WTC11 (cell line): ENCODE measurements at places on chromosomes 1 and 21. TPM values are rescaled to one million over a fixed set of nuclear protein-coding genes. Genes with fewer than 3 reads are reported as not detected.
A peak's percentile ranks its signal among the peaks of the same experiment; 100 is the strongest.

The RBM34 gene
- total RNA-seq = 97.4 to 112 TPM (median 104 TPM) in 3 replicates

The S100A9 gene
- total RNA-seq = 0.33 to 0.37 TPM in 2 of 3 replicates, not detected in the other

The SPRR5 gene
- total RNA-seq = not detected in 3 replicates

GRCh38 chr1:102219463-102219862 lies 222.7 kb upstream of the OLFM3 start:
- DNase-seq = no peak

- no peak for DNase-seq
These were observed 1.0 kb upstream of the PRDM15 start for GRCh38 chr21:41880153-41880552.

GRCh38 chr1:184860985-184861754 lies 106.5 kb upstream of the EDEM3 start:
- no peak for DNase-seq

GRCh38 chr1:240201931-240202330 lies 110.2 kb downstream of the FMN2 start:
- DNase-seq = no peak

The USH2A gene
- 0.07 to 0.37 TPM (median 0.32 TPM) in 3 replicates for total RNA-seq

The MCOLN2 gene
- 3.8 to 5.4 TPM (median 4.8 TPM) in 3 replicates for total RNA-seq

The HTR6 gene
- 0.71 to 1.2 TPM (median 0.90 TPM) in 3 replicates for total RNA-seq

The MROH9 gene
- not detected in 3 replicates for total RNA-seq

The NUF2 gene
- total RNA-seq = 25.9 to 32.9 TPM (median 26.1 TPM) in 3 replicates

- no peak for DNase-seq
These were observed 15.2 kb downstream of the RIPK4 start for GRCh38 chr21:41751611-41752011.

- DNase-seq = no peak
These were observed 16.6 kb upstream of the DISP3 start for GRCh38 chr1:11462224-11462923.

DNA sequence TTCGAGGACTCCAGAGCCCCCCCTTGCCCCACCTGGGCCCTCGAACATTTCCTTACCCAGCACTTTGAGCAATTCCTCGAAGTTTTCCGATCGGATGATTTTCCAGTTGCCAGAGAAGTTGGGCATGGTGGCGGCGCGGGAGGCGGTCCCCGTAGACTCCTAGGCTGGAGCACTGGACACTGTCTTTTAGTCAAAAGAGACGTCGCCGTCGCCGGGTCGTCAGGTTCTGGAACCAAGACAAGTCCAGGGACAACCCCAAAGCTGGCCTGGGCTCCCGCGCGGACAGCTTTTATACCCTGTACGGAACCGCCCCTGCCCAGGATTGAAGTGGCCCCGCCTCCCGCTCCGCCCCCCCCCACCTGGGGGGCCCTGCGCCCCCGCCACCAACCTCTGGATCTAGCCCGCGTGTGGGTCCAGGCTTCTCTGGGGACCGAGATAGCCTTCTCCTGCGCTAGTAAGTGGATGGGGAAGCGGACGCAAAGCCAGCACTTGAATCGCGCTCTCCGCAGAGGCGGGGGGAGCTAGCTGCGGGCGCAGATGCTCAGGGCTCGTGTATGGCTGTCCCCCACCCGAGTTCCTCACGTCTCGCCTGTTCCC lies at the start of gene CRABP2:
Gene CRABP2 (minus strand): TSS at position 263 of the 597 bp plus-strand sequence. CDS start 137 bp downstream, at position 126.
- DNase-seq = peak; percentile 68

The OLFML2B gene
- 4.9 to 6.5 TPM (median 6.2 TPM) in 3 replicates for total RNA-seq

- no peak for DNase-seq
These were observed 1141.6 kb upstream of the ADGRL2 start for GRCh38 chr1:80659161-80659560.

- peak; percentile 68 for DNase-seq
These were observed 76.3 kb downstream of the MORN1 start for GRCh38 chr1:2314803-2315673.

- DNase-seq = no peak
These were observed 548.1 kb downstream of the BRINP3 start for GRCh38 chr1:189929501-189930099.

The OSBPL9 gene
- 55.6 to 66.7 TPM (median 63.5 TPM) in 3 replicates for total RNA-seq

The SFN gene
- 8.0 to 14.3 TPM (median 8.0 TPM) in 3 replicates for total RNA-seq

The TGFB2 gene
- 1.0 to 2.5 TPM (median 1.5 TPM) in 3 replicates for total RNA-seq

DNA sequence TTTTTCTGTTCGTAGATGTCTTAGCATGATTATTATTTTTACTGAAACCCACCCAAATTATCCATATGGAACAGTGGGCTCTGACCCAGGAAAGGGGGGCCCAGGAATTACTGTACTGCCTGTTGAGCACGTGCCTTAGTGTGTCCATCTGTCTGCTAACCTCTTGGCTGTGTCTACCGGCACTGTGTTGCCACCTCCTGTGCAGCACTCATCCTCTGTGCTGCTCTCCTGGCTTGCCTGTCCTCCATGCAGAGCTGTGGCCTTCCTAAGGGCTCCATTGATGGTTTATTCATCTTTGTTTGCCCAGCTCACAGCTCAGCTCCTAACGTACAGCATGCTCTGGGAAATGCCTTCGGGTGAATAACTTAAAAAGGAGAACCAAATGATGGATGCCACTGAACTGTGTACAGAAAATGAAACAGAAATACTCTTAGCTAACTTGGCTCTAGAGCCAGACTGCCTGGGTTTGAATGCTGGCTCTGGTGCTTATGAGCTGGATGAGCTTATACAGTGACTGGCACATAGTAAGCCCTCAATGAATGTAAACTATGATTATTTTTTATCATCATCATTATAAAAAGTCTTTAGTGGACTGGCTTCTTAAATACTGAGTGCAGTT lies 11.4 kb upstream of the RPTN start:
- no peak for DNase-seq

The OR2T35 gene
- total RNA-seq = not detected in 3 replicates

GRCh38 chr1:57494530-57495079 lies 70.7 kb upstream of the DAB1 start:
- DNase-seq = no peak

The AK5 gene
- 2.7 to 4.6 TPM (median 3.0 TPM) in 3 replicates for total RNA-seq

GRCh38 chr1:81949421-81949820 lies 148.7 kb downstream of the ADGRL2 start:
- no peak for DNase-seq

DNA sequence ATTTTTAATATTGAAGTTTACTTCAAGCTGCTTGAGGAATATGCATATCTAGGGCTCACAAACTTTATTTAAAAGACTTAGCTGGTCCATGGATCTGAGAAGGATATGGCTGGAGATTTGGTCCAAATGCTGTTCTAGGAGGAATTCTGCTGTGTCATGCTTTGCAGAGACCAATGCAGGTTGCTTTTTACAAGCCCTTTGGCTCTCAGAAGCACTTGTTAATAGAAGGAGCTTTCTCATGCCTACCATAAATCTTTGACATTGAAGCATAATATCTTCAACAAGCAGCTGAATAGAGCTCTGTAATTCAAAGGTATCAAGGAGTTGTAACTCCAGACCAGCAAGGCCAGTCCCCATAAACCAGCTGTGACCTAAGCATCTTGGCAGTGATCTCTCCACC lies 299.1 kb downstream of the HHAT start:
- no peak for DNase-seq

DNA sequence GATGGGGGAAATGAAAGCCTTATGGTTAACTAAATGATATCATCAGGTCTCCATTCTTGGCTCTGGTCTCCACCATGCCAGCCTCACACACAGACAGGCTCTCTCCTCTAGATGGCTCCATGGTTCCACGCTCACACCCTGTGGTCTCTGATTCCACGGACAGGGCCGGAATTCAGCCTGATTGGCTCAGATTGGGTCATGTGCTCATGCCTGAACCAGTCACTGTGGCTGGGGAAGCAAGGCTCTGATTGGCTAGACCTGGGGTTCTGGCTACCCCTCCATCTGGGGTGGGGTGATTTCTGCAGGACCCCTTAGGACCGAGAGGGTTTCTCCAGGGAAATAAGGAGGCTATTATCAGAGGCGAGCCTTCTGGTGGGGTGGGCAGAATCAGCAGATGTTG lies 277.0 kb downstream of the PTPRU start:
- peak; percentile 73 for DNase-seq

DNA sequence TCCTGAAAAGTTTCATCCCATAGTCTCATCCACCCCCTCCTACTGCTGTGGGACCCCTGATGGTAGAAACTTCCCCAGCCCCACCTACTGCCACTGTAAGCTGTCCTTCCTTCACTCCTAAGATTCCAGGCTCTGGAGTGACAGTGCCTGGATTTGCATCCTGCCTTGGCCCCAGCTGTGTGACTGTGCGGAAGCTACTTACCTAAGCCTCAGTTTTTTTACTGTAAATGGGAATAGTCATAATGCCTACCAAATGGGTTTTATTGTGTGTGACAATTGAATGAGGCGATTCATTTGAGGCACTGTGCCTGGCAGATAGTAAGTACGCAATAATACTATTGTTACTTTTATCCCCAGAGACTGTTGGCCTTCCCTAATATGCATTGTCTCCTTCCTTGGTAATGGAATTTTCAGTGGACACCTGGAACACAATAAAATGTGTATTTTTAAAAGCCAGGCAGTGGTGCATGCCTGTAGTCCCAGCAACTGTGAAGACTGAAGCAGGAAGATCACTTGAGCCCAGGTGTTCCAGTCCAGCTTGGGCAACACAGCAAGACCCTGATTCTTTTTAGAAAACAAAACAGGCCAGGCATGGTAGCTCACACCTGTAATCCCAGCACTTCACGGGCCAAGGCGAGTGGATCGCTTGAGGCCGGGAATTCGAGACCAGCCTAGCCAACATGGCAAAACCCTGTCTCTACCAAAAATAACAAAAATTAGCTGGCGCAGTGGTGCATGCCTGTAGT lies 55.0 kb upstream of the ZNF326 start:
- no peak for DNase-seq

DNA sequence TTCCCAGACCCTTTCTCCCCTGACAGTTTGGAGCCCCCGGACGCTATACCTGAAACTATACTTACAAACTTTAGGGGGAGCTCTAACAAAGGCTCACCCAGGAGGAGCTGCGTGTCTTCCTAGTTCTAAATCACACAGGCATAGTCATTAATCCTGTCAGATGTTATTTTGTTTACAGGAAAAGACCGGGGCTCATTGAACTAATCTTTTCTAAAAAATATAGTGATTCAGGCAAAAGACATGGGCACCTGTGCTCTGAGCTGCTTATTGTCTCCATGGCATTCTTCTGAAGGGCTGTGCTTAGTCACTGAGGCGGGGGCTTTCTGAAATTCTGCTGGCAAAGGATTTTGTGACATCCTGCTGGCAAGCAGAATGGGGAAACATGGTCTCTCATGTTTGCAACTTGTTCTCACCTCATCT lies 1577.0 kb downstream of the NCAM2 start:
- peak; percentile 25 for DNase-seq

DNA sequence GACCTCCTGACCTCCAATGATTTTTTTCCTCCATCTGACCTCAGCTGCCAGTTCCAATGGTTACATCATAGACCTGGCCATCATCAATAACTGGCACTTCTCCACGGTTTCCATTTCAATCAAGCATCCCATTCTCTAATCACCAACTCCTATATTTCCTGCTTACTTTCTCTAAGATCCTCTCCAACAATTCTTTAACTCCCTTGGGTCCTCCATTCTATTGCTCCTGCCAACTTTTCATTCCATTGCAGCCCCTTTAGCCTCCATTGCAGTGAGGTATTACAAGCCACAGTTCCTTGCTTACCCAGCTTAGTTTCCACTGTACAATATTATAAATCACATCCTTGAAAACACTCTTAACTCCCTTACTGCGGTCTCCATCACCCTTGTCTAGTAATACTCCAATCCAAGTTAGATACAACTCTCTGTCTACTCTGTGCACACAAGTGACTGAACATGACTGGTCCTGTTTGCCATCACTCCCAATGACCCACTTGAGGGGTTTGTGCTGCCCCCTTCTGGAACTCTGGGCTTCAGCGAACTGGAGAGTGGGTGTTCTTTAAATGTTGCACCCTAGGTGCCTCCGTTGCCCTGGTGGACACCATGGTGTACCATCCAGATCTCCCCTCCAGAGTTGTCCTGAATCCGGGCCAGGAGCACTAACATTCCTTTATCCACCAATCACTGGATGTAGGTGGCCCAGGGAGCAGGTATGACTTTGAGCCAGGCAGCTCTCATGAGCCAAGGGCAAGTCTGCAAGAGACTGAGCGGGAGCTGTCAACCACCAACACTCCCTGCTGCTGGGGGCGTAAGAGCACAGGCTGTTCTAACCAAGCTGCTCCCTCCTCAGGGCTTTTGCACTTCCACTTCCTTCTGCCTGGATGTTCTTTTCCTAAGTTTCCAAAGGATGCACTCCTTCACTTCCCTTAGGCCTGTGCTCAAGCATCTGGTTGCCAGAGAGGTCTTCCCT lies 3.7 kb upstream of the FNDC7 start:
- DNase-seq = peak; percentile 72

DNA sequence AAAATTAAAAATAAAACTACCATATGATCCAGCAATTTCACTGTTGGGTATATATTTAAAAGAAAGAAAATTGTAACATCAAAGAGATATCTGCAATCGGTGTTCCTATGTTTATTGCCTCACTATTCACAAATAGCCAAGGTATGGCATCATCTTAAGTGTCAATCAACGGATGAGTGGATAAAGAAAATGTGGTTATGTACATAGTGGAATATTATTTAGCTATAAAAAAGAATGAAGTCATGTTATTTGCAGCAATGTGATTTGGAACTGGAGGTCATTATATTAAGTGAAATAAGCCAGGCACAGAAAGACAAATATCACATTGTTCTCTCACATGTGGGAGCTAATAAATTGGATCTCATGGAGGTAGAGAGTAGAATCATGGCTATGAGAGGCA lies 76.3 kb downstream of the RD3 start:
- DNase-seq = no peak

The TRIM46 gene
- 20.3 to 22.1 TPM (median 21.4 TPM) in 3 replicates for total RNA-seq

The PTPN7 gene
- total RNA-seq = 0.98 to 1.1 TPM (median 1.1 TPM) in 3 replicates

DNA sequence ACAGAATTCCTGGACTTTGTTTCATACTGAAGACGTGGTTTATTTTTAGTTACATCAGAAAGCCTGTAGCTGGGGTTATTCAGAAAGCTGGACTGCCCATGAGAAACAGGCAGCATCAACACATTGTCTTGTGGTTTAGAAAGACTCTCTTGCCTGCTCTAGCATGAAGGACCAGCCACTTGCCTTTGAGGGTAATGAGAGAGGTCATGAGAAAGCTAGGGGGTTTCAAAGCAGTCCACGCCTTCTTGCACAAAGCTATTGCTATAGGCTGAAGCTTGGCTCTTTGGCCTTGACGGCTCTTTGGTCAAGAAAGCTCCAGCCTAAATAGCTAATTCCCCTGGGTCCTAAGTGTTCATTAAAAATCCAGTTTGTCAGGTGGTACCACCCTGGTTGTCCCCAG lies 208.1 kb downstream of the PRDM2 start:
- DNase-seq = no peak
